Activated naive CD8-positive, alpha-beta T cell treated with anti-CD3 and anti-CD28 coated beads, Interleukin-2, amount 10 ng/mL, durations not matched to agents 7 days and 5 days (primary cell): ENCODE measurements at places on chromosomes 4 and X. TPM values are rescaled to one million over a fixed set of nuclear protein-coding genes. Genes with fewer than 3 reads are reported as not detected.
A peak's percentile ranks its signal among the peaks of the same experiment; 100 is the strongest.

The GAGE12G gene
- not detected for total RNA-seq

DNA sequence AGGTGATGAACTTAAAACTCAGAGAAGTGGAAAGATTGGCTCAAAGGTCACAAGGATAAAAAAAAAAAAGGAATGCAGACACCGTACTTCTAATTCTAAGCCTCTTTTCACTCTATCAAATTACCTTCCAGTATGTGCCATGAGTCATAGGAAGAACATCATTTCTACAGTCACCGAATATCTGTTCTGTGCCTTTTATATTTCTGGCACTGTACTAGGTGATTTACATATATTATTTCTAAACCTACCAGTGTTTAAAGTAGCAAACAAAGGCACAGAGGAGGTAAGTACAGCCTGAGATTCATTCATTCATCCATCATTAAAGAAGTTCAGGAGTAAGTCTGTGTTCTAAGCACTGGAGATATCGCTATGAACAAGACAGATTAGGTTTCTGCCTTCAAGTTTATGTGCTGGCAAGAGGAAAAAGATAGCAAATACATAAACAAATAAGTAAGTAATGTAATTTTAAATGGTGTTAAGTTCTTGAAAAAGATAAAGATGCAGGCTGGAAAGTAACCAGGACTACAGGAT, 65.3 kb downstream of the PALLD start:
- H3K4me3 ChIP-seq = no peak overlapping the region
- no peak for DNase-seq
- no peaks in the 10 kb centered on the region for H3K36me3 ChIP-seq
- H3K4me1 ChIP-seq = no peaks in the 10 kb centered on the region
- H3K27ac ChIP-seq = no peak overlapping the region
- H3K27me3 ChIP-seq = peaks cover 23% of the 10 kb centered on the region

DNA sequence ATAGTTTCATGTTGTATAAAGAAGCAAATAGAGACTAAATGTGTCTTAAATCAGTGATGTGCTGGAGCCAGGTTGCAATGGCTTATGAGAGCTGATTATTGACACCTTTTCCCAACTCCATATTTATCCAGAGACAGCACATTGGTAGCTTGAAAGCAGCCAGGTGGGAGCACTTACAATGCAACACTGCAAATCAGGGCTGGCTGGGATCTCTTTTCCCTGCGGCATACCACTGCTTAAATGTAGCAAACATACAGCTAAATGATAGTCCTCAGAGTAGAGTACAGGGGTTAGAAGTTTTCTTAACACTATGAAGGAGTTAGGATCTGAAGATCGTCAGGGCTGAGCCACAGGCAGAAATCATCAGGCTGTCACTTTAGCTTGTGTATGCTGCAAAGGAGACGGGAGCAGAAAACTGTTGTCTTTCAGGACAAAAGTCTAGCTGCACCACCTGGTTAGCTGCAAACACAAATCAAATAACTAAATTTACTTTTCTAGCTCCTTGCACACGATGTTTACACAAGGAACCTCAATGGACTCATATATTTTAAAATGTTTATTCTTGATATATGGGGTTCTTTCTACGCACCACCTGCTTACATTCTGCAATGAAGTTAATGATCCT, 527.3 kb downstream of the TLL1 start:
- no peaks in the 10 kb centered on the region for H3K27me3 ChIP-seq
- H3K4me3 ChIP-seq = no peak overlapping the region
- no peaks in the 10 kb centered on the region for H3K36me3 ChIP-seq

GRCh38 chrX:103877571-103877970, 45.5 kb upstream of the RAB9B start:
- no peak overlapping the region for H3K4me3 ChIP-seq
- H3K27me3 ChIP-seq = peaks cover 7% of the 10 kb centered on the region
- H3K4me1 ChIP-seq = no peaks in the 10 kb centered on the region
- H3K27ac ChIP-seq = no peak overlapping the region

The SCML1 gene
- 6.8 TPM for total RNA-seq

DNA sequence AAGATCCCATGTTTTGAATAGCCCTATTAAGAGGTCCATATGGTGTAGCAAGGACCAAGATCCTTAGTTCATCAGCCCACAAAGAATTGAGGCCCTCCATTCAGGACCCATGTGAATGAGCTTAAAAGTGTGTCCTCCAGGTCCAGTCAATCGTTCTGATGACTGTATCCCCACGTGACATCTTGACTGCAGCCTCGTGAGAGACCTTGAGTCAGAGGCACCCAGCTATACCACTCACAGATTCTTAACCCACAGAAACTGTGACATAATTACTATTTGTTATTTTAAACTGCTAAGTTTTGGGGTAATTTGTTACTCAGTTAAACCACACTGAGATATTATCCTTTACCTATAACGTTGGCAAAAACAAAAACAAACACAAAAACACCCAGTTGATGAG, 62.4 kb downstream of the ZNF182 start:
- peaks cover 3% of the 10 kb centered on the region for H3K4me1 ChIP-seq
- no peak overlapping the region for H3K4me3 ChIP-seq
- DNase-seq = no peak
- no peaks in the 10 kb centered on the region for H3K27me3 ChIP-seq
- no peaks in the 10 kb centered on the region for H3K36me3 ChIP-seq

- H3K4me3 ChIP-seq = no peak overlapping the region
- peaks cover 1% of the 10 kb centered on the region for H3K4me1 ChIP-seq
- H3K27me3 ChIP-seq = peaks cover 10% of the 10 kb centered on the region
Measured at GRCh38 chr4:84573385-84574068, 9.4 kb upstream of the CDS1 start.

GRCh38 chrX:275967-276580, 5.1 kb upstream of the PLCXD1 start:
- H3K4me3 ChIP-seq = peak overlapping the region; percentile 81
- peak; percentile 69 for DNase-seq
- H3K27me3 ChIP-seq = peaks cover 3% of the 10 kb centered on the region
- peaks cover 12% of the 10 kb centered on the region for H3K4me1 ChIP-seq

DNA sequence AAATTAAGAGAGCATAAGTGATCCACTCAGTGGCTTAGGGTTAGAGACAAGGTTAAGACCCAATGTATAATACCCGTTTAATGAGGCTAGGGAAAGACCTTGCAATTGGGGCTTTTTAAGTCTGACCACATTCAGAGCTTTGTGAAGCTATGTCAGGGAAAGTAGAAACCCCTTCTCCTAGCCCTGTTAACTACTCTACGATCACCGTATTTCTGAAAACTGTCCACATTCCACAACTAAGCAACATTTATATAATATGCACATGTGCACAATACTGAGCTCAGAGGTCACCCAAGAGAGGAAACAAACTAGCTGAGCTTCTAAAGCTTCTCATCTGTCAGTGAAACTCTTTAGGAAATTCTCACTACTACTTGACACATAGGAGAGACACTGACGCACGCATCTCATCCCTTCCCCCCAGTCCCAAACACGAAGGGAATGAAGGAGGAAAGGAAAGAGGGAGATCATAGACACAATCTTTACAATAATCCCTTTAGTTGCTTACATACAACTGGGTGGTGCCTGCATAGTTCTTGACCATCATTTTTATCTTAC, 56.2 kb downstream of the METTL14 start:
- no peak for DNase-seq
- H3K4me3 ChIP-seq = no peak overlapping the region
- H3K4me1 ChIP-seq = no peaks in the 10 kb centered on the region
- H3K27ac ChIP-seq = no peak overlapping the region
- peaks cover 9% of the 10 kb centered on the region for H3K36me3 ChIP-seq
- no peaks in the 10 kb centered on the region for H3K27me3 ChIP-seq

GRCh38 chr4:53656421-53656981, 65.2 kb upstream of the LNX1 start:
- H3K4me1 ChIP-seq = no peaks in the 10 kb centered on the region
- no peak for DNase-seq
- no peaks in the 10 kb centered on the region for H3K36me3 ChIP-seq

- no peaks in the 10 kb centered on the region for H3K36me3 ChIP-seq
- peak within 1 kb of the TSS; percentile 77 for H3K4me3 ChIP-seq
- H3K4me1 ChIP-seq = peaks cover 39% of the 10 kb centered on the region
Measured at GRCh38 chrX:119757979-119758730, at the start of gene SOWAHD. TSS of gene SOWAHD (plus strand) at chrX:119758588. CDS start at chrX:119758668, 80 bp downstream.

DNA sequence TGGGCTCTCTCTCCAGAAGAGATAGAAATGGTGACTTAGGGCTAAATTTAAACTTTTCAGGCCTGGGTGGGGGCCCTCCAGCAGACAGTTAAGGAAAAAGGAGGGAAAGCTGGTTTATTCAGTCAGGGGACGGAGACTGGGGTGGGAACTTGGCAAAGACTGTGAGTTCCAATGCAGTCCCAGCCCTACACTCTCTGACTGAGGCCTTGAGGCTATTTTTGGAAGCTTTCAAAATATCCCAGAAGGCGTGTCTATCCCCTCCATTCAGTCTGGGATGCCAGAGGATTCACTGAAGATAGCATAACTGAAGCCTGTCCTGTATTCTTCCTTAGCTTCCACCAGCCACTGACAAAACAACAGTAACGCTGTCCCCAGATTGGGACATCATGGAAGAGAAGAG, 32.1 kb upstream of the MSN start:
- no peaks in the 10 kb centered on the region for H3K36me3 ChIP-seq
- H3K27ac ChIP-seq = no peak overlapping the region
- peaks cover 2% of the 10 kb centered on the region for H3K27me3 ChIP-seq
- no peak for DNase-seq
- no peak overlapping the region for H3K4me3 ChIP-seq
- H3K4me1 ChIP-seq = peaks cover 3% of the 10 kb centered on the region

GRCh38 chrX:39859991-39860861, 237.5 kb downstream of the BCOR start:
- DNase-seq = peak; percentile 68
- H3K4me1 ChIP-seq = peaks cover 31% of the 10 kb centered on the region
- no peaks in the 10 kb centered on the region for H3K36me3 ChIP-seq
- peak overlapping the region; percentile 95 for H3K27ac ChIP-seq

GRCh38 chr4:109216085-109216696, 86.3 kb downstream of the COL25A1 start:
- no peaks in the 10 kb centered on the region for H3K36me3 ChIP-seq
- no peaks in the 10 kb centered on the region for H3K4me1 ChIP-seq
- no peak for DNase-seq
- H3K27ac ChIP-seq = no peak overlapping the region
- peaks cover 13% of the 10 kb centered on the region for H3K27me3 ChIP-seq

GRCh38 chr4:110344165-110344564, 131.8 kb upstream of the ENPEP start:
- H3K36me3 ChIP-seq = no peaks in the 10 kb centered on the region
- no peak for DNase-seq
- H3K27me3 ChIP-seq = peaks cover 8% of the 10 kb centered on the region
- no peaks in the 10 kb centered on the region for H3K4me1 ChIP-seq

DNA sequence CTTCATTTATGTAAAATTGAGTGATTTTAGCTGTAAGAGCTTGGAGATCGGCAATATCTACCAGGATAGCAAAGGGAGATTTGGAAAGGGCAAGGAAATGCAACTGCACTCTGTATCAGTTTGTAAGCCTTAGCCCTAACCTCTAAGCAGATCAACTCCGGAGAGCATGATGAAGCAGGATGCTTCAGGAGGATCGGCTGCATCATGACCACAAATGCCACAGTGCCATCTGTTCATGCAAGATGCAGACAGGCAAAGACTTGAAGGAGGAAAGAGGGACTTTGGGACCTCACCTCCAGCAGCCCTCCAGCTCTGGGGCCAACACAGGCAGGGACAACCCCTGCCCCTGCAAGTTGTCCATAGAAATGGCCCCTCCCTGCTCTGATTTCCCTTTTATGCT, 377.6 kb upstream of the GATB start:
- peak overlapping the region; percentile 1 for H3K4me3 ChIP-seq
- DNase-seq = no peak
- H3K4me1 ChIP-seq = peaks cover 20% of the 10 kb centered on the region
- no peaks in the 10 kb centered on the region for H3K36me3 ChIP-seq

GRCh38 chr4:6470502-6471306, 1.7 kb downstream of the PPP2R2C start:
- H3K27ac ChIP-seq = no peak overlapping the region
- peaks cover 56% of the 10 kb centered on the region for H3K27me3 ChIP-seq
- H3K4me1 ChIP-seq = peaks cover 3% of the 10 kb centered on the region
- H3K4me3 ChIP-seq = no peak overlapping the region

The ARAP2 gene
- total RNA-seq = 70.3 TPM

GRCh38 chr4:57195622-57196021, 85.4 kb upstream of the IGFBP7 start:
- peaks cover 40% of the 10 kb centered on the region for H3K27me3 ChIP-seq
- DNase-seq = no peak
- H3K4me3 ChIP-seq = no peak overlapping the region

DNA sequence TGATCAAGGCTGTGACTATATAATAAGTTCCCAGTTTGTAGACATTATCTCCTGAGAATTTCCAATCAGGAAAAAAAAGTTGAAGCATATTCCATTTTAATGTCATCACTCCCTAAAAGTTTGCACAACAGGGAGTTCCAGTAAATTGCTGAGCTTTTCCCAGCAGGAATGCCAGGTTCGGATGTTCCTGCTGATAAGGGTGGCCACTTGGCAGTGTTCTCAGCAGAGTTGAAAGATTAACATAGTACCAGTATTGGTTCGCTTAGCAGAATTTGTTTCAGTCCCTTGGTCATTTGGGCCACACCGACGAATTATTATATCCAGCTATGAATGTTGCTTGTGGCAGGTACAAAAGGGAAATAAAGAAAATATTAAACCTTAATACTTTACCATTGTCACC, 5.2 kb upstream of the CXCL2 start:
- no peak overlapping the region for H3K27ac ChIP-seq
- no peak for DNase-seq
- no peak overlapping the region for H3K4me3 ChIP-seq
- H3K27me3 ChIP-seq = peaks cover 36% of the 10 kb centered on the region
- H3K36me3 ChIP-seq = no peaks in the 10 kb centered on the region

DNA sequence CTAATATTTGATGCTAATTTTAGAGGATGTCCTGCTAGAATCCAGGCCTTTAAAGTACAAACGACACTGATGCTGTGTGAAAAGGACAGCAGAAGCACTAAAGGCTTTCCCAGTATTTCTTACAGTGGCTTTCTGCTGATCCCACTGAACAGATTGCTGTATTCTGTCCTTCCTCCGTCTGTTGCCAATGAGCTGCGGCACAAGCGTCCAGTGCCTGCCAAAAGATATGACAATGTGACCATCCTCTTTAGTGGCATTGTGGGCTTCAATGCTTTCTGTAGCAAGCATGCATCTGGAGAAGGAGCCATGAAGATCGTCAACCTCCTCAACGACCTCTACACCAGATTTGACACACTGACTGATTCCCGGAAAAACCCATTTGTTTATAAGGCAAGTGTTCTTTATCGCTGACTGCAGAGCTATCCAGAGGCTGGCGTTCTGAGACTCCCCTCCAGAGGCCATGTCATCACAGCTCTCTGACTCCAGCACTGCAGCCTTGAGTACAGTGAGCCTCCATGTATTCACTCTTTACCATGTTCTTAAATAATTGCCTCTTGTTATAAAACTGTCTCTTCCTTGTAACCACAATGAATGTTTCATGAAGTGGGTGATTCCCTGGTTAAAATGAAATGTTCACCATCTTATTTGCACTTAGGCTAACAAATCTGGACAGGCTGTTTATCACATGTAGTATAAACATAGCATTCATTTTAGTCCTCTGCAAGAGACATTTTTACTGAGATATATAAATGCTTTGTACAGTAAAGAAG, 43.6 kb downstream of the GUCY1B1 start:
- no peak overlapping the region for H3K4me3 ChIP-seq
- H3K4me1 ChIP-seq = peaks cover 1% of the 10 kb centered on the region

- no peak overlapping the region for H3K27ac ChIP-seq
- H3K27me3 ChIP-seq = no peaks in the 10 kb centered on the region
- no peaks in the 10 kb centered on the region for H3K4me1 ChIP-seq
- DNase-seq = no peak
- no peak overlapping the region for H3K4me3 ChIP-seq
Measured at GRCh38 chr4:59500103-59500502, 1700.0 kb upstream of the ADGRL3 start.

The FAT4 gene
- 0.06 TPM for total RNA-seq
